ENCODE measurements at places on chromosomes 6 and 20.
A peak's percentile ranks its signal among the peaks of the same experiment; 100 is the strongest.

GRCh38 chr6:169622618-169623017, 79.2 kb downstream of the WDR27 start:
- DNase-seq = no peak

GRCh38 chr20:2740702-2741101, 48.1 kb downstream of the EBF4 start:
- no peak for DNase-seq

DNA sequence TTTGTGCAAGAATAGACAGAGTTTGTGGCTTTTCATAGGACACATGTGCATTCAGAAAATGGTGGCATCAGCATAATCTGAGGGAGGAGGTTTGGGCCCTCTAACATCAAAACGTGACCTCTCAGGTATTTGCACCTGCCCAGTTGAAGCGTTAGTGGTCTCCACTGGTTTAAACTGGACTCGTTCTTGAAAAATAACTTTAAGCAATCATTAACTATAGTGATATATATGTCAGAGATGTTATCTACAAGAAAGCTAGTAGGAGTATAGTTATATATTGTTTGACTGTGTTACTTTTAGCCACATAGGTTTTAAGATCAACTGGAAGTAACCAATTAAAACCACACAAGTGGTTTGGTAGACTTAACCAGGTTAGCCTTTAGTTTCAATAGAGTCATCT, 607.4 kb downstream of the MAFB start:
- no peak for DNase-seq

- DNase-seq = no peak
Measured at GRCh38 chr20:57879779-57880570, 170.2 kb upstream of the PMEPA1 start.

DNA sequence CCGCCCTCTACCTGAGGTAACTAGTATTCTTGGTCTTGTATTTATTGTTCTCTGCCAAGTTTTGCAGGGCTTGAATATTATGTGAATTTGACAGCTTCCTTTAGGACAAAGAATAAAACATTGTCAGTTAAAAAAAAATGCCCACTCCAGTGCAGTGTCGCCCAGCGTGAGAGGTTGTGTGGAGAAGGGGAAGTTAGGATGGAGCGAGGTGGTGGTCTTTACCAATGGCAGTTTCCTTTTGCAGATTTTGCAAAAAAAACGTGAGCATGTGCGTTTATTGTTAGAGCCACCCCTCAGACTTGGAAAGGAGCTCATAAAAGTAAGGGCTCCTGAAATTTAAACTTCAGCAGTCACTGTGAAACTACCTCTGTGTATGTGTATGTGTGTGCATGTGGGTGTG, 28.3 kb downstream of the UST start:
- DNase-seq = no peak

DNA sequence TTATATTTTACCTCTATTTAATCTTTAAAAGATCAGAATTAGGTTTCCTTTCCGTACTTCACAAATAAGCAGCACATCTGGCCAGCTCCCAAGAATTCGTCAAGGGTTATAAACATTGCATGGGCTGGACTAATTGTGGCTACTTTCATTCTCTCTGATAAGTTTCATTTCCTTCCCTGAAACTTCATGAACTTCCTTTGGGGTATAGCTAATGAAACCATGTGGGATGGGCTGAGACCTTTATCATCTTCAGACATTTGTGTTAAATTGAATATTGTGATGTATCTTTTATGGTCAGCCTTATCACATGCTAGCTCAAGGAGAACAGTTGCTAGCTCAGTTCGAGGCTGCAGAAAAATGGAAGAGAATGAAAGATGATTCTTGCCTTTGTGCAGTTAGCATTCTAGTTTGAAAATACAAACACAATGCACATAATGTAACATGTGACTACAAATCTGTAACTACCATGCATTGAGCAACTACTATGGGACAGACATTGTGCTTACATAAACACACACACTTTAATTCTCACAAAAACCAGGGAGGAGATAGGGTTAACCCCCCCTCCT, 1.7 kb upstream of the GMPR start:
- no peak for DNase-seq

- DNase-seq = no peak
Measured at GRCh38 chr6:157405986-157406385, 25.0 kb downstream of the ZDHHC14 start.

DNA sequence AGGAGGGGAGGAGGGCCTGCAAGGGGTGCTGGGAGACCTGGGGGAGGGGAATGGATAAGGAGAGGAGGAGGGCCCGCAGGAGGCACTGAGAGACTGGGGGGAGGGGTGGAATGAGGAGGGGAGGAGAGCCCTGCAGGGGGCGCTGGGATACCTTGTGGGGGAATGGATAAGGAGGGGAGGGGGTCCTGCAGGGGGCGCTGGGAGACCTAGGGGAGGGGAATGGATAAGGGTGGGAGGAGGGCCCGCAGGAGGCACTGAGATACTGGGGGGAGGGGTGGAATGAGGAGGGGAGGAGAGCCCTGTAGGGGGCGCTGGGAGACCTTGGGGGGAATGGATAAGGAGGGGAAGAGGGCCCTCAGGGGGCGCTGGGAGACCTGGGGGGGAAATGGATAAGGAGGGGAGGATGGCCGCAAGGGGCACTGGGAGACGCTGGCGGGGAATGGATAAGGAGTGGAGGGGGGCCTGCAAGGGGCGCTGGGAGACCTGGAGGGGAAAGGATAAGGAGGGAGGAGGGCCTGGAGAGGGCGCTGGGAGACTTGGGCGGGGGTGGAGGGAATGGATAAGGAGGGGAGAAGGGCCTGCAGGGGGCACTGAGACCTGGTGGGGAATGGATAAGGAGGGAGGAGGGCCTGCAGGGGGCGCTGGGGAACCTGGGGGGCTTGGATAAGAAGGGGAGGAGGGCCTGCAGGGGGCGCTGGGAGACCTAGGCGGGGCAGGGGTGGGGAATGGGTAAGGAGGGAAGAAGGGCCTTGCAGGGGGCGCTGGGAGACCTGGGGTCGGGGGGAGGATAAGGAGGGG, 1.3 kb upstream of the CTCFL start:
- no peak for DNase-seq

- peak; percentile 46 for DNase-seq
Measured at GRCh38 chr6:142903812-142904211, 41.2 kb downstream of the HIVEP2 start.

GRCh38 chr6:154468760-154469159, 41.7 kb downstream of the CNKSR3 start:
- DNase-seq = no peak

- no peak for DNase-seq
Measured at GRCh38 chr6:67593247-67593646, 1041.8 kb upstream of the ADGRB3 start.

GRCh38 chr20:48238781-48239180, 453.5 kb upstream of the SULF2 start:
- no peak for DNase-seq

GRCh38 chr6:140041056-140041455, 666.6 kb upstream of the CITED2 start:
- DNase-seq = no peak

DNA sequence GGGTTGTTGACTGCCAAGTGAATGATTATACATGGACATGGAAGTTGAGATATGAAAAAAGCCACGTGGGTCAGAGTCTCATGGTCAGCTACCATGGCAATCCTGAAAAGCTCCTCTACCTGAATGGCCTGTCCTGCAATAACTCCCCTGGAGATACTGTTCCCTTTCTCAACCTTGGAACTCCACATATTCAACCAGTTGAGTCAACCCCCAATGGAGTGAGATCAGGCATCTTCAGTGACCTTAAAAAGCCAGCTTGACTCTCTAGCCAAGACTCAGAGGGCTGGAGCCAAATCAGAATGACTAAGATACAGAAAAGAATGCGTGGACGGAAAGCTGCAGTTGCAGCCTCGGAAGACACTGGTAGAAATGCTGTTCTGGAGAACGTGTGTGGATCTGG, 341.3 kb downstream of the FOXA2 start:
- DNase-seq = no peak

GRCh38 chr6:103277936-103278335, 1581.8 kb downstream of the HACE1 start:
- no peak for DNase-seq

DNA sequence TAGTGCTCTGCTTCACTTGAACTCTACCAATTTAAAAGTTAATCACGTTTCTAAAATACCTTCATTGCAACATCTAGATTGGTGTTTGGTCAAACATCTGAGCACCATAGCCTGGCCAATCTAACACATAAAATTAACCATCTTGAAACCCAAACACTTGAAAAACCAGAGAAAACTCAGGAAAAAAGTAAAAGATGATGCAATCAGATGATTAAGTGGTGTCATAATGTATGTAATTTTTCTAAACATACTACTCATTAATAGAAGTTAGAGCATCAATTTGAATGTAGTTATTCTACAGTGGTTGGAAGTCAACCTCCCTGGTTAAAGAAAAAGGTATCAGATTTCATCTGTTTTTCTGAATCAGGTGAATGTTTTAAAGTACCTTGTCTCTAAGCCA, 228.6 kb upstream of the ID4 start:
- DNase-seq = no peak

- DNase-seq = peak; percentile 28
Measured at GRCh38 chr6:117605169-117605826, 3.0 kb upstream of the GOPC start.

DNA sequence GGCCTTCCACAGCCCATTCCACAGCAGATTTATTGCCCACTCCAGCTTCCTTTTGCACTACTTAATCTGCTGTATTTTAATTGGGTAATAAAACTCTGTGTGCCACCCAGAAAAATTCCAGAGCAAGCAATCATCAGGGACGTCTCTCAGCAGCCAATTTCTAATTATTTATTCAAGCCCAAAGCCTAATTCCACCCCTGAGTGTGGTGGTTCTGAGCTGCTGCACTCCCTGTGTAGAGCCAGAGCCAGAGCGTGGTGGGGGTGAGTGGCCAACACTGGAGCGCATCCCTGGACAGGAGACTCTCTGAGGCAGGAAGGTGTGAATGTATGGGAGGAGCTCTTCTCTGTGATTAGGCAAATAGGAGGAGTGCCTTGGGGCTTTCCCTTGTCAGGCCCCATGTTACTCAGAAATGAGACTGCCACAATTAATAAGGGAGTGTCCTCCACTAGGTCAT, 66.1 kb downstream of the CD24 start:
- DNase-seq = no peak

DNA sequence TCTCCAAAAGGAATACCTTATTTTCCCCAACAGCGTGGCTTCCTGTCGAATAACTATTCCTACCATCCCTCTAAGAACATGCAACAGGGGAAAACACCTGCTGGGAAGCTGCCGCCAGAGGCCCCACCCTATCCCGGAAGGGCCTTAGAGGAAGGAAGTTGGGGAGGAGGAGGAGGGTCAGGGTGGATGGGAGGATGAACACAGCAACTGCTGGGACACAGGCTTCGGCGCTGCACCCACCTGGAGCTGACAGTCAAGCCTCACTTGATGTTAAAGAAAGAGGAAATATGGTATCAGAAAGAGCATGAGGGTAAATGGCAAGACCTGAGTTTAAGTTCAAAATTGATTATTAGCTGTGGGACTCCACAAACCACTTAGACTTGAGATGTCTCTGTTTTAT, 36.5 kb upstream of the RPS6KA2 start:
- DNase-seq = no peak

- DNase-seq = no peak
Measured at GRCh38 chr6:41594326-41594725, 43.9 kb upstream of the MDFI start.

GRCh38 chr20:63497138-63497945, 1.5 kb downstream of the EEF1A2 start:
- DNase-seq = no peak

- no peak for DNase-seq
Measured at GRCh38 chr20:43755390-43755789, 28.6 kb upstream of the GTSF1L start.

DNA sequence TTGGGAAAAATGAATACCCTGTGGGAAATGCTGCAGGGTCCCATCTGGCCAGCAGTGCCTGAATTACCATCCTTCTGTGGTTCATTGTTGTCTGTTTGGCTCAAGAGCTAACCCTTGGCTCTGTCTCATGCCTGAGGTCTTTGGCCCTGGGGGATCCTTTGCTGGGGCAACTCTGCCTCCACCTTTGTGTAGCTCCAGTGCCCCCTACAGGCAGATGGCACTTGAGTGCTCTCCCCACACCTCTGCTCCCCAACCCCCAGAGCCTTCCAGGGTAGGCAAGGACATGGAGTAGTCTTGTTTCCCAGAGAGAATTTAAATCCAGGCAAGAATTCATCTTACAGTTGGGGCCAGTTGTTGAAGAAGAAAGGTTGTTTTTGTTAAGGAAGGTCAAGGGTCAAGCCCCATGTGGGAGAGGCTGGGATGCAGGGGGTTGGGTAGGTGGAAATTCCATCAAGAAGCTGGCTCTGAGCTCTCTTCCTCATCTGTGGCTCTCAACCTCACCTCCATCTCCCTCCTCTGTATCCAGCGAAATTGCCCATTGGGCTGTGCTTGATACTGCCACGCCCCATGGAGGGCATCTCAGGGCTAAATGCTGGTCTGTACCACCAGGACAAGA, 44.2 kb downstream of the ZNF831 start:
- peak; percentile 59 for DNase-seq

GRCh38 chr6:36692220-36692619, 5.4 kb upstream of the RAB44 start:
- no peak for DNase-seq

- no peak for DNase-seq
Measured at GRCh38 chr6:79750806-79751205, 119.7 kb downstream of the SH3BGRL2 start.

GRCh38 chr20:47764154-47764733, 21.0 kb downstream of the SULF2 start:
- no peak for DNase-seq

- no peak for DNase-seq
Measured at GRCh38 chr6:11485271-11485670, 52.3 kb upstream of the TMEM170B start.

DNA sequence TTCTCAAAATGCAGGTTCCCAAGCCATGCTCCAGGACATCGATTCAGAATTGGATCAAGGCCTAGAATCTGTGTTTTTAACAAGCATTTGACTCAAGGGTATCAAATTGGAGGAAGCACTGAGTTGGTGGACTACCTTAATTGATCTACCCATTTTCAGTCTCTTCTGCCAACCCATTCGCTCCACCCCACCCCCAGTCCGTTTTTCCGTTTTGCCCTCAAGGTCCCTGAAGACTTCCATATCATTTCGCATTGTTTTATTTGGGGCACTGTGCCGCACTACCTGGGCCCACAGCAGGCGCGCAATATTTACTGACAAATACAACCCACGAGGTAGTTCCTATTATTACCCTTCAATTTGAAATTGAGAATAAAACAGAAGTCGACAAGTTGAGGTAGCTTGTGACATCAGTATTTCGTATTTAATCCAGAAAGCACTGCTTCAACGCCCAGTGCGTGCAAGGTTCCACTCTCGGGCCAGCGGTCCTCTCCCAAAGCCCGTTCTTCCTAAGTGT, 557 bp upstream of the DHX35 start:
- DNase-seq = no peak

GRCh38 chr6:106145741-106146227, 59.6 kb downstream of the PRDM1 start:
- DNase-seq = no peak

DNA sequence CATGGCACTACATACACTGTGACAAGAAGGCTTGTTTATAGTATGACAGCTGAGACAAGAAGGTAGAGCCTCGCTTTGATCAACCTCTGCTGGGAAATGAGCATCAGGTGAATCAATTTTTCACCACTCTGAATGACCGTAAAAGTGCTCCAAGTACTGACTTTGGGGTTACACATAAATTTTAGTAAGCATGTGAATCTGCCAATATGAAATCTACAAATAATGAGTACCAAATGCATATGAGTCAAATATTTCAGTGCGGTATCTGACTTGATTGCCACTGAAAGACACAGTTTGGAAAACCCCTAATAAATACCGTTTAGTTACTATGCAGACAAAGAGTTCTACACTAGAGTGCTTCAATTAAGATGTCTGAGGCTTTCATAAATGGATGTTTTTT, 77.8 kb downstream of the ATG5 start:
- DNase-seq = no peak

All from stimulated activated naive CD4-positive, alpha-beta T cell (primary cell).